Vagina (tissue), 2 donors: ENCODE measurements at places on chromosomes 13 and 19.

GRCh38 chr13:91594061-91594460 is 195.6 kb downstream of the GPC5 start:
- no peak for DNase-seq

- DNase-seq = no peak
Measured at GRCh38 chr19:19562665-19563347, 24.7 kb downstream of the CILP2 start.

DNA sequence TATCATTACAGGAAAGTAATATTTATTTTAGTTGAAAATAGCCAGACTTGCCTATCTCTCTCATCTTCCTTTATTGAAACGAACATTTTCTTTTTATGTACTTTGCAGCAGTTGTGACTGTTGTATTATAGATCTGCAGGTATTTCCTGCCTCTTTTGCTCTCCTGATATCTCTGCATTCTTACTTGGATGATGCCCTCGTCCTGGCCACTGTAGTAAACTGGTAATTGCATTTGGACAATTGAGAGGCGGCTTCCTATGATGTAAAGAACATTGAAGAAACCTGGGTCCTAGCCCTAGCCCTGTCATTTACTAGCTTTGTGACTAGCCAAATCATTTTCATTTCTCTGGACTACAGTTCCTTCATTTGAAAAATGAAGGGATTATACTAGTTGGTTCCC is 6.4 kb downstream of the ARHGAP35 start:
- no peak for DNase-seq

DNA sequence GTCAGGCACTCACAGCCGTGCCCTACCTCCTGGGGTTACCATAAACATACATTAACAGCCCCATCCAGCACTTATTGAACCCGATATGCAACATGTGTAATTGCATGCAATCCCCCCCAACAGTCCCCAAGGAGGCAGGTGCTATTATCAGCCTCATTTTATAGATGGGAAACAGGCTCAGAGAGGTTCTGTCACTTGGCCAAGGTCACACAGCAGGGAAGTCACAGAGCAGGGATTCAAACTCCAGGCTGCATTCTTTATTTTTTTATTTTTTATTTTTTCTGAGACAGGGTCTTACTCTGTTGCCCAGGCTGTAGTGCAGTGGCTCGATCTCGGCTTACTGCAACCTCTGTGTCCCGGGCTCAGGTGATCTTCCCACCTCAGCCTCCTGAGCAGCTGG is 38.4 kb upstream of the TNFAIP8L1 start:
- DNase-seq = no peak

GRCh38 chr13:40706439-40706838 is 40.0 kb upstream of the FOXO1 start:
- DNase-seq = no peak

DNA sequence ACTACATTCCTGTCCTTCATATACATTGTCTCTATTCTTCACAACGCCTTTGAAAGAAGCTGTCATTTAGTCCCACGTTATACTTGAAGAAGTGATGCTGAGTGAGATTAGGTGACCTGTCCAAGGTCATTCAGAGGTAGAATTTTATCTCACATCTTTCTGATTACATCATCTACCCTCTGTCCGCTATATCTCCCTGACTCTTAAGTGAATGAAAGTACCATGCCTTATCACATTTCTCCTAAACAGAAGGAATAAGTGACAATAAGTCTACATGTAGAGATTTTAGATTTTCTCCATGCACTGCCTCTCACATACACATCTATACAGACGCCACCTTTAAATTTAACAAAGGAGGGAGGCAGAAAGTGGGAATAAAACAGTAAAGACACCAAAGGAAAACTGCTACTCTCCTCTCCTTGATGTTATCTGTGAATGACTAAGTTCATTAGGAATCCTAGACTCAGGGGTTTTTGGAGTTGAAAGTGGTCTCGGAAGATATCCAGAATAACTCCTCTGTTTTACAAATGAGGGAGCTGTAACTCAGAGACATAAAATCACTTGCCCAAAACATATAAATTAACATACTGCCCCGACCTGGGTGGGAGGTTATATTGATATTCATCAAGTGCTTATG is 4.9 kb upstream of the CLDN10 start:
- no peak for DNase-seq

GRCh38 chr13:42494157-42494556 is 79.8 kb upstream of the TNFSF11 start:
- DNase-seq = no peak

DNA sequence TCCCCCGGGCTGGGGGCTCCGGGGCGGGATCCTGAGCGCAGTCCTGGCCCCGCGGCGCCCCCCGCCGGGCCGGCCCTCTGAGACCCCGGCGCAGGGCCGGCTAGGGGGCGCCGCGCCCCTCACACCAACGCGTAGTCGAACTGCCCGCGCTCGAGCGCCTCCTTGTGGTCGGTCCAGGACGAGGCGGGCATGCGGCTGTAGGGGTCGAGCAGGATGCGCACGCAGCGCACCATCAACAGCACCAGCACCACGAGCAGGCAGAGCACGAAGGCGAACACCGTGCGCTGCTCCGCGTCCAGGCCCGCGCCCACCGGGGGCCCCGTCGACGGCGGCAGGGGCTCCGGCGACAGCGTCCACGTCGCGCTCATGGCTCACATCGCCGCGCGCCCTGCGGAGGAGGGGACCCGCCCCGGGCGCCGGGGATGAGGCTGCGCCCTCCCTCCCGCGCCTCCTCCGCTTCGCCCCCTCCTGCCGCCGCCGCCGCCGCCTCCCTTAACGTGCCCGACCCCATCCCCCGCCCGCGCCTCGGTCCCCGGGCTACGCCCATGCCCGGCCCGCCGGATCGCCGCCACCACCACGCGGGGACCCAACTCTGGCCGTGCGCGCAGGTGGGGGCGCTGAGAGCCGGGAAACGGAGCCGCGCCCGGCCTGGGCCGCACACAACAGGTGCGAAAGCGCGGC is 624 bp downstream of the CTXN1 start:
- no peak for DNase-seq

DNA sequence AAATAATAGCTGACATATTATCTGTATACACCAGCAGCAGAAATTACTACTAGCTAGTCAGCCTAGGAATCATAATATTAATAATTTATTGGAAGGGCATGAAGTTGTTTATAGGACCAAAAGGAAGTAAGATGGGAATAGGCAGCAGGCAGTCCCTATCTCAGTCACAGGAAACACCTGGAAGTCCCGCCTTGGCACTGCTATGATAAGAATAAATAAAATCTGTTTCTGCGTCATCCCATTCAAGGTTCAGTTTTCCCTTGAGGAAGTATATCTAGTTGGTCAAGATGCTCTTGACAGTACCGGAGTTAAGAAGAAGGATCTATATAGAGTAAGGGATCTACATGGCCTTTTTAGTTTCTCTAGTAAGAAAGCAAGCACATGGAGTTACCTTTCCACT is 830.8 kb downstream of the DIAPH3 start:
- DNase-seq = no peak

- DNase-seq = no peak
Measured at GRCh38 chr19:10553943-10554381, 10.3 kb downstream of the ATG4D start.

GRCh38 chr19:58568453-58569130 is 4.5 kb downstream of the MZF1 start:
- DNase-seq = no peak

GRCh38 chr13:80389073-80390038 is 48.4 kb upstream of the SPRY2 start:
- no peak for DNase-seq

DNA sequence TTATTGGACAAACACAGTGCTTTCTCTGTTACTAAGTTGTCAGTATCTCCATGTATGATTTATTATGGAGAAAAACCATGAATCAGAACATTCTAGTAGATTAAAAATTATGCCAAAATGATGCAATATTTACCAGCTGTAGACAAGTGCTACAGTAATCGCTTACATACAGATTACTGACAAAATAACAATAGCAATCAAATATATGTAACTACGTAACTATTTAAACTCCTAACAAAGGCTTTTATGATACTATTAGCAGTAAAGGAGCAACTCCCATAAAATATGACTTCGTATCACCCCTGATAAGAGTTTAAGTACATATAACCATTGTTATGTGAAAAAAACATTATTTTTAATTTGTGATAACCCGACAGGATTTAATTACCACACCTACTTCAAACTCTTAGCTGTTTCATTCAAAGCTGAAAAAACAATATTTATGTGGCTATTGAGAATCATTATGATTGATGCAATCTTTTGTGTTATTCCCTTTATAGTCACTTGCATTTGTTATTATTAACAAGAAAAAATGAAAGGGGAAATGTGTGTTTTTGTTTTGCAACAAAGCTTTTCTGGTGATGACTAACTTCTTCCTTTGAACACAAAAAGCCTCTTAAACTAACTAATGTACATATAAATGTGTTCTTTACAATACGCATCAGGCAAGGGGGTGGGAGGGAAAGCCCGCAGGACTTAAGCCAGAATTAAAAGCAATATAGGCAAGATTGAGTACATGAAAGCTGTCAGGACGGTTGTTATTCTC is 147.4 kb downstream of the ABCC4 start:
- no peak for DNase-seq

GRCh38 chr13:74450964-74451363 is 316.8 kb upstream of the KLF12 start:
- no peak for DNase-seq

- DNase-seq = no peak
Measured at GRCh38 chr13:98207416-98207815, 30.3 kb upstream of the RNF113B start.

DNA sequence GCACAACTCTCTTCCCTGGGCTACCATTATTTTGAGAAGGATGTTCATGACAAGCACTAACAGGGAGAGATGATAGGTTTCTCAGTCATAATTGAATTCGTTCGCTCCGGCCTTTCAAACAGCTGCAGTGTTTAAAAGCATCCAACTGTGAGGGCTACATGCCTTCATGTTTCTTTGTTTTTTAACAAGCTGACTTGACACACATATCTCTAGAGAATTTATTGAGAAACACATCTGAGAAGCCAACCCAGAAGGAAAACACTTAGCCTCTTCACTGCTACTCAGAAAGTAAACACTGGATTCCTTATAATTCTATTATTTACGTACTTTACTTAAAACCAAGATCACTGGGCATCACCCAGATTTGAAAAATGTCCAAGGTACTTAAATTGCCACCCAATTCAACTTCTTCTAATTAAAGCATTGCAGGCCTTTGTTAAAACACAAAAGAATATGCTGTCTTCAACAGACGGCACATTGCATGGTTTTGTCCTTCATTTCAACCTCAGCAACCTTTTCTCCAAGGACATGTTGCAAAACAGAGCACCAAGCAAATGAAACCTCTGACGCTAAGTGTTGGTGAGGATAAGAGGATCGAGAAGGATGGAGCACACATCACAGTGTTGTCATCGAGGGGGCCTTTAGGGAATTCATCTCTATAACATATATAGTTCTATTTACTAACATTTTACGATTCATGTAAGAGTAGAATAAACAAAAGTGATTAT is 75.8 kb downstream of the TBC1D4 start:
- DNase-seq = no peak

DNA sequence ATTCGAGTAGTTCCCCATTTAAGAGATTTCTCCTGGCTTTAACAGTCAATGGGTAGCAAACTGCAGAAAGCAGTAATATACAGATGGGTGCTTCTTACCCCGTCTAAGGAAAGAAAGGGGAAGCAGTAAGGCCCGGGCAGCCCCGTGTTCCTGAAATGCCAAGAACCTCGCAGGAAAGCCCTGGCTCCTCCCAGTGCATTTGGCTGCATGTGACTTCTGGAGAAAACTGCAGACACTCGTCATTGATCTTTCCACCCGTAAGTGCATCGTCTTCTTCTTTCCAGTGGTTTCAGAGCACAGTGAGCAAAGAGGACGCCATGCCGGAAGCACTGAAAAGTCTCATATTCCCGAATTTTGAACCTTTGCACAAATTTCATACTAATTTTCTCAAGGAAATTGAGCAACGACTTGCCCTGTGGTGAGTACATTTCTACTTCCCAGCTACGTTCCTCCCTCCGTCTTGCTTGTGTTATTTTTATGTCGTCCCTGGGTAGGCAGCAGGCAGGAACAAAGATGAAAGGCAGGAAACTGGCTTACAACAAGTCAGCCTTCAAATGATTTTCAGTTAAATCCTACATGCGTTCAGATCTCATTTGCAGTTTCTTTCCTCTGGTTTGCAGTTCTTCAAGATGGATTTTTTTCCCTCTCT is 165.2 kb downstream of the STK24 start:
- no peak for DNase-seq

DNA sequence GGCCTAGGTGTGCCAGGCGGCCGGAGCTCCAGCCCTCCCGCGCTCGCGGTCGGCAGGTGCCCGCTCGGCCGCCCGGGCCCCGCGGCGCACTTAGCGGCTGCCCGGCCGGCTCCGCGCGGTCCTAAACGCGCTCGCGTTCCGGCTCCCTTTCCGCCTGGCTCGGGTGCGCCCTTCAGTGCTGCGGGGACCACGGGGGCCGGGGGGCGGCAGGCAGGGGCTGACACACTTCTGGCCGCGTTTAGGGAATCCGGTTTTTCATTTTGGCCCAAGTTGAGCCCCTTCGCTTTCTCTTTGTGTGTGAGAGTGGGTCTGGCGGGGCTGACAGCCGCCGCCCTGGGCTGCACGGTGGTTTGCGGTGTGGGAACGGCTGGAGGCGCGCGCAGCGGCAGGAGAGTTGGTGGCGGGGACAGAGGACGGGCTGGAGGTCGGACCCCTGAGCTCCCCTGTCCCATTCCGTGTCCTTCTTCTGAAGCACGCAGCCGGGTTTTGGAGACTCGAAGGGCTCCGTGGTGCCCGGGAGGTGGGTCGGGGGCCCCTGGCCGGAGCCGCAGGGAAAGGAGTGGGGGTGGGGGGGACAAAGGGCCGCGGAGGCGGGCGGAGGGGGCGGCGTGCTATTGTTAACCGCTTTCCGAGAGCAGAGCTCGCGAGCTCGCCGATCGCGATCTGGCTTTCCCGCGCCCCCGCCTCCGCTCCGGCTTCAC is 3.1 kb downstream of the FGF9 start:
- no peak for DNase-seq

GRCh38 chr13:112892426-112893206 is 76.4 kb upstream of the MCF2L start:
- DNase-seq = no peak

DNA sequence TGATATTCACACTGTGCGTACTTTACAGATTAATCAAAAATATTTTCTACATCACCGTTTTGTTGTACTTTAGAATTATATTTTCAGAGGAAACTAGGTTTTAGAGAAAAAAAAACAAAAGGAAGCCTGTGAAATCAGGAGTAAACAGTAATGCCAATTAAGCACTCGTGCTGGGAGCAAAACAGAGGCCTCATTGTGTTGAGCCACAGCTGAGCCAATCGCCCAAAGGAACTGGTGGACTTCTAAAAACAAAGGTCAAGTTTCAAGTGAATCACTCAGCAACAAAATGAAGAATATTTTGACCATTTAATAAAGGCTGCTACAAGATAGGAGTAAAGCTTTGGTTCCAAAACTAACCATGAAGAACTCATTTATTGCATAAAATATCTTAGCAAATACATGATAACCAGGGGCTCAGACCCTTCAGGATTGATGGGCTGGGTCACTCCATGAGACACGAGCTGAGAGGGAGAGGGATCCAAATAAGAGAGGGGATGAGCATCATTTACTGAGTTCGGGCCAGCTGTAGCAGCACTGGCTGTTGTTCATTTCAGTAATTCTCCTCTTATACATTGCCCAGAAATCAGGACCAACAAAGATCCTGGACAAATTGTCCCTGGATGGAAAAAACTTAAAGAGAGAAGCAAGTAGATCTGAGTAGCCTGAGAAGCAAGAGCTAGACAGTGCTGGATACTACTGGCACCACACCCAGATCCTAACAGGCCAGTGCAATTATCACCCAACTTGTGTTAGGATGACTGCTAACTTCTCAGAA is 8.3 kb upstream of the NALCN start:
- DNase-seq = no peak
